ENCODE measurements at places on chromosomes 3 and 15. TPM values are rescaled to one million over a fixed set of nuclear protein-coding genes. Genes with fewer than 3 reads are reported as not detected.

ROPN1 gene
- not detected for total RNA-seq

ELP6 gene
- total RNA-seq = 32.5 TPM

KNL1 gene
- 4.2 TPM for total RNA-seq

UMPS gene
- 22.2 TPM for total RNA-seq

SEMA5B gene
- total RNA-seq = not detected

TARS3 gene
- 8.5 TPM for total RNA-seq

AMOTL2 gene
- 125 TPM for total RNA-seq

ITIH3 gene
- total RNA-seq = not detected

FBXL22 gene
- total RNA-seq = 0.10 TPM

MYO1E gene
- 108 TPM for total RNA-seq

CCR8 gene
- not detected for total RNA-seq

SH3GL3 gene
- not detected for total RNA-seq

DTX3L gene
- total RNA-seq = 48.7 TPM

CNTN3 gene
- not detected for total RNA-seq

ITIH4 gene
- 0.29 TPM for total RNA-seq

LDHAL6B gene
- not detected for total RNA-seq

TMIE gene
- total RNA-seq = not detected

PLA2G4B gene
- total RNA-seq = 0.48 TPM

SLC6A6 gene
- 21.1 TPM for total RNA-seq

CYP11A1 gene
- total RNA-seq = not detected

PLCL2 gene
- total RNA-seq = 13.1 TPM

FRMD5 gene
- total RNA-seq = 3.2 TPM

COLQ gene
- 0.05 TPM for total RNA-seq
